Fibroblast of the conjunctiva (primary cell): ENCODE measurements at places on chromosomes 7 and 10.

- DNase-seq = peak; percentile 52
Measured at GRCh38 chr10:102643336-102644065, 778 bp upstream of the TRIM8 start.

GRCh38 chr10:70564901-70565351 lies 37.6 kb downstream of the PRF1 start:
- no peak for DNase-seq

DNA sequence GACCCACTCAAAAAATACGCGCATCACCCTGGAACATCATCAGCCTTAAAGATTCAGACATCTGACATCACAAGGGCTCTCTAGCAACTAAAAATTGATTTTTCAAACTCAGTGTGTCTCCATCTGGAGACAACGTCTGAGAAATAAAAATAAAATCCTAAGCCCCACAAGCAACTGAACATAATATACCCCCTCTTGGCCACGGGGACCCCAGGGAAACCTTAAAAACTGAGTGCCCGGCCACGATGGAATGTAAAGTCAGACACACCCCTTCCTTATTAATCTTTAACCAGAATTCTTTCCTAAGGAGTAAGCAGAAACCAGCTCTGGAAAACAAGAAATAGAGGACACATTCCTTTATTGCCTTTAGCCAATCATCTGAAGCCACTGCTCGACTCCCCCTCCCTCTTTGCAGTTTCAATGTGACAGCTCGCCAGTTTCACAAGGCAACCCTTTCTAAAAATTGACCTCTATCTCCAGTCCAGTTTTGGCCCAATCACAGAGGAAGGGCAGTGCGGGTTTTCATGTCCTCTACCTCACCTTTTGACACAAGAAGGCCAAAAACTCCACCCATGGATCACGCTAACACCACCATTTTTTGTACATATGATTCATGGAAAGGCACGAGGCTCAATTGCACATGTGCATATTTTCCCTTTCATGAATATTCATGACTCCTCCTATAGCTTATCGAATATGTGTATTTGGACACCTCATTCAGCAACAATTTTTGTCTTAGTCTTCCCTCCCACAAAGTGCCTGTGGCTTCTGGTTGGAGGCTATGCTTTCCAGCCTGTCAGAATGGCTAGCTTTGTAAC lies 24.2 kb downstream of the IFIT3 start:
- peak; percentile 94 for DNase-seq

GRCh38 chr10:104253606-104254410 lies 884 bp upstream of the GSTO1 start:
- no peak for DNase-seq

GRCh38 chr7:25665903-25666670 lies 437.8 kb upstream of the NPVF start:
- no peak for DNase-seq

- DNase-seq = no peak
Measured at GRCh38 chr7:55309040-55309991, 55.8 kb upstream of the LANCL2 start.

DNA sequence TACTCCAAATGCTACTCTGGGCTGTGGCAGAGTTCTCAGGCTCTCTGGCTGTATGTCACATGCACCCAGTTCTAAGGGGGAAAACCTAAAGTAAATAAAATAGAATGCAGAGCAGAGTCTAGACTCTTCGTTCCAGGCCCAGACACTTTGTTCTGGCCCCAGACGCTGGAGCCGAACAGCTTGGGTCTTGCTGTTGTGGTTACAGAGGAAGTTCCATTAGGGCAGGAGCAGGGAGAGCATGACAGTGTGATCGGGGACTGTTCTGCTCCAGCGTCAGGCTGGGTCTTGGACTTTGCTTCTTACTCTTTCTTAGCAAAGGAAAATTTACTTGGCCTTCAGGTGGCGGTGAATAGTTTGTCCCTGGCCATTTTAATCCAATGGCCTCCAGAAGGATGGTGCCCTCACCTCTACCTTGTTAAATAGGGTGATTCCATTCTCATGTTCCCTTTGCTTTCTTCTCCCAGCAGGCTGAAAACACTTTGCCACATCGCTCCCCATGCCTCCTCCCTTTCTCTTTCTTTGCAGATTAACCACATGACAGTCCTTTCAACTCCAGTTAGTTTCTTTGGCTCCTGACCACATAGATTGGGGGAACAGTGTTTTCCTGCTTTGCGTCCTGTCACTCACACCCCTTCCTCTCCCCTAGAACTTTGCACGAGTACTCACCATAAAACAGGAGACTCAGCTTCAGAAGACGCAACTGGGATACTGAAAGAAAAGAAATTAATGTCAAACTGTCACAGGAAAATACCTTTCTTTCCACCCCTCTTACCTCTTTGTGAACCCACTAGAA lies 730.8 kb downstream of the SUGCT start:
- DNase-seq = no peak

DNA sequence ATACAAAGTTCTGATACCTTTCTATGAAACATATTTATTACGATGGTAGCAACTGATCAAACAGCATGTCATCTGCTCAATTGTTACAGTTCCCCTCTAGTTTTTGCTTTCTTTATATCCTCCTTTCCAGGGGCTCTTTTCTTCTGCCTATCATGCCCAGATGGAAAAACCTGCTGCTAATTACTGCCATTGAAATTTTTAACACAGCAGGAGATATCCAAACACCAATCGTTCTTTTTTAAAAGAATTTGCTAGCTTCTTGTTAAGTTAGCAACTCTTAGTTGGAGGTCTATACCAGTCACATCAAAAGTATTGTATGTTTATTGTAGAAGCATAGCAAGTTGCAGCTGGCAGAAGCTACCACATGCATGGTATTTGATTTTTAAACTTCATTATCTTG lies 768.5 kb downstream of the NXPH1 start:
- DNase-seq = no peak

- DNase-seq = no peak
Measured at GRCh38 chr10:13993673-13994089, 337.0 kb downstream of the FRMD4A start.

DNA sequence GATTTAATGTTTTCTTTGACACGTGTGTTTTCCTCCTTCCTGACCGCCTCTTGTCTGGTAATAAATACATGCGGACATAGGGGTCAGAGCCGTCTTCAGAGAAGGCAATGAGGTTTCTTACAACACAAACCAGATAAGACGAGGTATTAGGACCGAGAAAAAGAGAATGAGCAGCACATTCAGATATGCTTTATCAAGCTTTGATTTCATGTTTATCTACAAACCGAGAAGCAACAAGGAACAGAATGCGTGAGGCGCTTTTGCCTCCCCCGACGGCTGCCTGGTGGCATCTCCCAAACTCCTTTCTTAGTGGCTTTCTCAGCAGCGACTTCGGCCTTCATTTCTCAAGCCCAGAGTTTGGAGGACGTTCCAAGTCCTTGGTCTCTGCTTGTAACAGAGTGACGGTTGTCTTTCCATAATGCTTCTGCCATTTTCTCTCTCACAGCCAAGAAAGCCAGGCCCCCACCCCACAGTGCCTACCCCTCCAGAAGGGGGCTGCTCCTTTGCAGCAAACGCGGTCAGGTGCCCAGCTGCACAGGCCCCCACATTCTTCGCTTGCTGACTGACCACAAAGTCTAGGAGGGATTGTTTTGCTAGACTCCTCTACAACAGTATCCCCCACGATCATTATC lies 32.6 kb upstream of the NCAPG2 start:
- no peak for DNase-seq

GRCh38 chr10:92965314-92965713 lies 95.3 kb upstream of the CYP26C1 start:
- peak; percentile 21 for DNase-seq

- DNase-seq = no peak
Measured at GRCh38 chr7:86788948-86789347, 145.2 kb downstream of the GRM3 start.

DNA sequence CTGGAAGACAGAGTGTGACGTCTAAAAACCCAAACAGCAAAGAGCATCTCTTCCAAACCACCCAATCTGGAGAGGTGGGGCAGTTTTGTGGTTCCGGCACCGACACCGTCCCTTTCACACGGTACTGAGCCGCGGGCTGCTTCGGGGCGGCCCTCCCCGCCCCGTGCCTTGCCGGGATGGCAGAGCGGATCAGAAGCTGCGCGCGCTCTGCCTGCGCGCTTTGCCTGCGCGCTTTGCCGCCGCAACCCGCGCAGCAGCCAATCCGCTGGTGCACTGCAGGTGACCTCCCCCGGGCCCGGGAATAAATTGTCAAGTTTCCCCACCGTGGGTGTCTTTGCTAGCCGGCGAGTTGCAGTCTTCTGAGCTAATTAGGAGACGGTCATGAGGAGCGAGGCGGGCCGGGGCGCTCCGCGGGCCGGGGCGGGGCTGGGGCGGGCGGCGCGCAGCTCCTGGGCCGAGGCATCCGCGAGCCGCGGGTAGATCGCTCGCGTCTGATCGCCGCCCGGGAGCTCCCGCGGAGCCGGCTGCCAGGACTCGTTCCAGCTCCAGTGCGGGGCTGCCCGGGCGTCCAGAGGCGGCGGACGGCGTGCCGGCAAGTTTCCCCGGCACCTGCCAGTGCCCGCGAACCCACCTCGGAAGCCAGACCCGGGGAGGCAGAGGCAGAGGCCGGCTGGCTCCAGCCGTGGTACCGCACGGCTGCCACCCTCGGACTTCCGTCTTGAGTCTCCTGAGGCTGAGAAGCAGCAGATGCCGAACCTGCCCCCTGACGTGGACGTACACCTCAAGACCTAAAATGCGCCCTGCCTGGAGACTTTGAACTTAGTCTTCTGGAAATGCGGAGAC lies 536.0 kb upstream of the GALNT17 start:
- no peak for DNase-seq

DNA sequence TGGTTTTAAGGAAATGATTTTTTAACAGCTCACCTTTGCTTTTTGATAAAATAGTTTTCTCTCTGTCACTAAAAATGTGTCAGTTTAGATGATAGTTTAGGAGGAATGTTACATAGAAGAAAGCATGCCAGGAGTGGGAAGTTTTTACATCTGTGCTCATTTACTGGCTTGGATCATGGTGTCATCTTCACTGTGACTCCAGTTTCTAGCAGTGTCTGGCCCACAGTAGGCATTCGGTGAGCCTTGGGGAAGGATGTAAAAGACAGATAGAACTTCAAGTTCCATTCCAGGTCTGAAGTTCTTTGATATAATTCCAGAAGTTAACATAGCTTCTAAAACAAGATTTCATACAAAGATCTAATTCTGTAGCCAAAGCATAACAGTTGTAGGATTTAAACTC lies 259.2 kb downstream of the BICC1 start:
- no peak for DNase-seq

GRCh38 chr10:48653347-48653746 lies 31.3 kb upstream of the WDFY4 start:
- DNase-seq = no peak

GRCh38 chr10:48898426-48898825 lies 41.2 kb downstream of the LRRC18 start:
- DNase-seq = no peak

DNA sequence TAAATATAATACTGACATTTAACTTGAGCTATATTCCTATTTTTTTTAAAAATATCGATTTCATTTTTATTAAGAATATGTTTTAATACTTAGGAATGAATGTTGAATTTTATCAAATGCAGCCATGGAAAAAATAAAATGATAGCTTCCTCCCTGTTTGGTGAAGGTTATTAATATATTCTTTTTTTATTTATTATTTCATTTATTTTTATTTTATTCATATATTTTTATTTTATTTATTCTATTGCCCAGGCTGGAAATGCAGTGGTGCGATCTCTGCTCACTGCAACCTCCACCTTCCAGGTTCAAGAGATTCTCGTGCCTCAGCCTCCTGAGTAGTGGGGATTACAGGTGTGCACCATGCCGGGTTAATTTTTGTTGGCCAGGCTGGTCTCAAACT lies 160.2 kb downstream of the PKD1L1 start:
- no peak for DNase-seq

- DNase-seq = peak; percentile 42
Measured at GRCh38 chr10:68135922-68136792, 26.9 kb downstream of the MYPN start.

DNA sequence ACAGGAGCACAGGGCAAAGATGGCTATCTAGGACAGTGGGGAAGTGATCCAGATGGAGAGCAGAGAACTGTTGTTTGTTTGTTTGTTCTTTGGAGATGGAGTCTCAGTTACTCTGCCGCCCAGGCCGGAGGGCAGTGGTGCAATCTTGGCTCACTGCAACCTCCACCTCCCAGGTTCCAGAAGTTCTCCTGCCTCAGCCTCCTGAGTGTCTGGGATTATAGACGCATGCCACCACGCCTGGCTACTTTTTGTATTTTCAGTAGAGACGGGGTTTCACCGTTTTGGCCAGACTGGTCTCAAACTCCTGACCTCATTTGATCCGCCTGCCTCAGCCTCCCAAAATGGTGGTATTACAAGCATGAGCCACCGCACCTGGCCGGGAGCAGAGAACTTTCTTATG lies 20.9 kb downstream of the METTL2B start:
- no peak for DNase-seq
